ENCODE measurements at places on chromosomes 12 and 14.

DNA sequence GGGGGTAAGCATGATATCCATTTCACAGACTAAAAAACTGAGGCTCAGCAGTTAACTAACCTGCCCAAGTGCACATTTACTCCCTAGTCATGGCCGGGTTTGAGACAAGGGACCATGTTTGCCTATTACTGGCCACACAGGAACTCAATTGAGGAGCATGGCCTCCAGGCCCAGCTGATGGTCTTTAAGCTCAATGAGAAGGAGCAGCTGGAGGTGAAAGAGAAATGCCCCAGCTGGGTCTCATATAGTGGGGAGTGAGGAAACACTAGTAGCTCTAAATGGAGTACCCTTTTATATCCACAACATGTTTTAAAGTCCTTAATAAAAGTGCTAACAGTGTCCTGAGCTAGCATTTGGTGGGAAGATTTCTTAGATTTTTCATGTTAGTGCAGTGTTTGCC lies 1.6 kb downstream of the TDP1 start:
- no peak for DNase-seq

DNA sequence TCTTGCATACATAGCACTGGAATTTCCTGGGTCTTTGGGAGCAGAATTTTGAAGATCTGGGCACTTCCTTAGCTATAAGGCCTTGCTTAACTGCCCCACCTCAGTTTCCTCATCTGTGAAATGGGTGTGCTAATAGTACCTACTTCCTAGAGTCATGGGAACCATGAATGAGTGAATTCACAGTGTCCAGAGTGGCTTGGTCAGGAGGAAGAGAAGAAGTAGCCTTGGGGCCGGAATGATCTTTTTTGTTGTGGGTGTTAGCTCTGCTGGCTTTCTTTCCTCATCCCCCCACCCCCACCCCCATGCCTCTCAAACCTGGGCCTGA lies 2.4 kb downstream of the SH2B3 start:
- DNase-seq: no peak

DNA sequence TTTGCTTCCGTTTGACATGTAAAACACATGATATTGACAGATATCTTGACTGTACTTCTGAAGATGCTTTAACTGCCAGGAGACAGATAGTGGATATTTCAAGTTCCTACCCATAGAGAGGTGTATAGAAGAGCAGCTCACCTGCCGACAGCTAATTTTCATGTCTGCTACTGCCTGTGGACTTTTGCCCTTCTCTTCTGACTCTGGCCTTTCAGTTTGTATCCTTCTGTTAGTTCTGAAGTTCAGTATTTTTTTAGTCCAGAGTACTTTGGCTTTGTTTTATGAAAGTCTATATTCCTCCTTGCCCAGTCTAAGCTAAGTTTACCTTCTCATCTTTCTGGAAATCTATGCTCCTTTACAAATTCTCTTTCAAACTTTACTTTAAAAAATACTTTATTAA lies 30.8 kb upstream of the STK38L start:
- DNase-seq: no peak

DNA sequence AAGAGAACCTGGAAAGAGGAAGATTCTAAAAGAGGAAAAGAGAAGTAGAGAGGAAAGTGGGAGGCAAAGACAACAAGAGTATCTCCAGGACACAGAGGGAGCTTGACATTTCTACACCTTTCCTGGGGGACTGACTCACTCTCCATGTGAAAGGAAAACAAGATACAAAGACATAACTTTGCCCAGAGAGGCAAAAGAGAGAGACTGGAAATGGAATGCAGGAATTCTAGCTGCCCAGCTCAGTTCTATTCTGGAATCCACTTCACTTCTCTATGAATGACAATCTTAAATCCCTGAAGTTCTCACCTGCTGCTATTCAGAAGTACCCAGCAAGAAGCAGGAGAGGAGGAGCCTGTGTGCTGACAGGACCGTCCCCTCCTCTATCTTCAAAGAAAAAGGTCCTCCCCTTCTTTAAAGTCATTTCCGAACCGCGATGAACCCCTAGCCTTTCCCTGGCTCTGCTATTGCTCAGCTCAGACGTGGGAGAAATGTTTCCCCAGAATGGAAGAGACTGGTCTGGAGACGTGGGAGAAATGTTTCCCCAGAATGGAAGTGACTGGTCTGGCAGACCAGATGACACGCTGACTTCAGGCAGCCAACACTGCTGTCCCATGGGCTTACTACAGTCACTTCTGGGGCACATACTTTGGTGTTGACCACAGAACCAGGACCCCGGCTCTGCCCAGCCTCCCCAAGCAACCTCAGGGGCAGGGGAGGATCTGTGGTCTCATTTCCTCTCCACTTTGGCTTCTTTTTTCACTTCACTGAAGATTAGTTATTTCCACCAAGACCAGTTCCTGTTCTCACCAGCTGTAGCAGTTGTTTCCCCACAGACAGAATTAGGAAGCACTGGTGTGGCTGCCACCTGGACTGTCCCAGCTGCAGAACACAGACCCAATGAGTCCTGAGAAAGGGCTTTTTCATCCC lies 8.3 kb downstream of the FMNL3 start:
- no peak for DNase-seq

All from NCI-H1048 (cell line).